Epithelial cell of alveolus of lung (primary cell): ENCODE measurements at places on chromosomes 13 and 19. TPM values are rescaled to one million over a fixed set of nuclear protein-coding genes. Genes with fewer than 3 reads are reported as not detected.

PLPPR2 gene
- 23.4 and 46.5 TPM in 2 replicates for total RNA-seq

FGF21 gene
- total RNA-seq, result not detected in 2 replicates

IQCN gene
- total RNA-seq, result 0.13 and 1.6 TPM in 2 replicates

SRRM5 gene
- 0.26 TPM in 1 of 2 replicates, not detected in the other for total RNA-seq

NMRK2 gene
- total RNA-seq, result not detected in 2 replicates
